ENCODE measurements at places on chromosomes 6 and 20.

DNA sequence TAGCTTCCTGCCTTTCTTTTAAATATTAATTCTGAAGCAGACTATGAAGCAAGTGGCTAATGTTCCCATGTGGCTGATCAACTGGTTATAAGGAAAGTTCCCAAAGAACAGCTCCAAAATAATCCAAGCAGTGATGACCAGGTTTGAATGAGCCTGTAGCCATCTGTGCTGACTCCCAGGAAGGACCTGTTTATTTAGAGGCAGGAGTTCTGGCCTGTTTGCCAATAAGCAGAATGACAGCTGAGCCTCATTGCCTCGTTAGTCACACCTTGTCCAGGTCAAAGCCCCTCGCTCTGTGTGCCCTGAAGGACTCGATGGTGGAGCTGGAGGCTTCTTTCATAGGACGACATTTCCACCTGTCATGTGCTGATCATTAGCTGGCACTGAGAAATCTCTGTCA lies 97.4 kb downstream of the TMEM170B start:
- no peak for DNase-seq

- no peak for DNase-seq
Observed at GRCh38 chr6:7106752-7107577, 796 bp upstream of the RREB1 start.

GRCh38 chr6:125264476-125264875 lies 37.3 kb downstream of the HDDC2 start:
- DNase-seq, result no peak

- DNase-seq, result no peak
Observed at GRCh38 chr6:91976797-91977196, 1389.9 kb upstream of the MAP3K7 start.

DNA sequence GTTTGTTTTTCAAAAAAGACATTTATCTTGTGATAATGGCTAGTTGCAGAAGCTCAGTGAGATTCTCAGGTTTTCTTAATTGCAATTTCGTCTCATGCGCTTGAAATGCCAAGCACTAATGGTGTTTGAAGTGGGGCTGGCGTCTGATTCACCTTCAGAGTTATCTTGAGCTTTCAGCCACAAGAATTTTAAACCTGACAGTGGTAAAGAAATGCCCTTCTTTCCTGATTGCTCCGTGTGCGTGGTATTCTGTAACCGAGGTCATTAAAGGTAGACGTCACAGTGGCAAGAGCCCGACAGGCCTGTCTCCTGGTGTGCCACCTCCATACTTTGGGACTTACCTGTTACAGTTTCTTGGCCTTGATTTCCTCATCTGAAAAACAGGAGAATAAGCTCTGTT lies 126.5 kb upstream of the QKI start:
- DNase-seq, result no peak

DNA sequence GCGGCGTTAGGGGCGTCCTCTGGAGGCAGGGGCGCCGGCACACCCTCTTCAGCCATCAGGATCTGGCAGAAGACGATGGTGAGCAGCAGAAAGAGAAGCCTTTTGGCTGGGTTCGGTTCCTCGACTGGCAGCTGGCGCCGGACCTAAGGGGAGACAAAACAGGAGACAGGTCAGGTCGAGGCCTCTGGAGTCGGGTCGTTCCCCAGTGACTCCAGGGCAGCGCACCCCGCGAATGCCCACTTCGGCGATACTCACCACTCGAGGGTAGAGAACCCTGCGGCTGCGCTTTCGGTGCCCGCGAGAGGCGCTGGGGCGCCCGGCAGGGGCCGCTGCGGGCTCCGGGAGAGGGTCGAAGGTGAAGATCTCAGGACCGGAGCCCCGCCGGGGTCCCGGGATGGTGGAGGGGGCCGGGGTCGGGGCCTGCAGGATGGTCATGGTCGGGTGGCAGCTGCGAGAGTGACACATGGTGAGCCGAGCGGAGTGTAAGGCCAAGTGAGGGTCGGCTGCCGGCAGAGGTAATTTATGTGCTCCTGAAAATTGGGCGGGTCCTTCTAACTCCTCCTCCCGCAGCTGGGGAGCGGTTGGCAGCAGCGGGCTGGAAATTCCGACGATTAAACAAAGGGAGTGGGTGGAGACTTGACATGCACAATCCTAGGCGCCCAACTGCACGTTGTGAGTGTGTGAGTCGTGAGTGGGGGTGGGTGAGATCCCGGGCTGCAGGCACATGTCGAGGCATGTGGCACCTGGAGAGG lies at the start of gene IER3:
Gene IER3 (minus strand): TSS at position 494 of the 752 bp plus-strand sequence. CDS start 29 bp downstream, at position 465.
- DNase-seq, result no peak
